ENCODE measurements at places on chromosomes 2 and 18. TPM values are rescaled to one million over a fixed set of nuclear protein-coding genes. Genes with fewer than 3 reads are reported as not detected.

Gene SCN3A
- total RNA-seq, result not detected

DNA sequence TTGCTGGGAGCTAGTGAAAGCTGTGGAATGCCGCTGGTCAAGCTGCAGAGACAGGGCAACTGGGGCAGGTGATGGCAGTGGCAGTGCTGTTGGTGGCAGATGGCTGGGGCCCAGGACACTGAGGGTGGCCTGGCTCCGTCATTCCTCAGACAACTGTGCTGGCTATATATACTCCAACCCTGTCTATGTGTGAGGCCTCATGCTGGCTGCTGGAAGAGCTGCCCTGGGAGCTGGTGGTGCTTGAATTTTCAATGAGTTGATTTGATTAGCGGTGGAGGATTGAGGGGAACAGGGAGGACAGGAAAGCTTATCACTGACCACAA is 66.5 kb upstream of the TMEM200C start:
- no peak for DNase-seq

DNA sequence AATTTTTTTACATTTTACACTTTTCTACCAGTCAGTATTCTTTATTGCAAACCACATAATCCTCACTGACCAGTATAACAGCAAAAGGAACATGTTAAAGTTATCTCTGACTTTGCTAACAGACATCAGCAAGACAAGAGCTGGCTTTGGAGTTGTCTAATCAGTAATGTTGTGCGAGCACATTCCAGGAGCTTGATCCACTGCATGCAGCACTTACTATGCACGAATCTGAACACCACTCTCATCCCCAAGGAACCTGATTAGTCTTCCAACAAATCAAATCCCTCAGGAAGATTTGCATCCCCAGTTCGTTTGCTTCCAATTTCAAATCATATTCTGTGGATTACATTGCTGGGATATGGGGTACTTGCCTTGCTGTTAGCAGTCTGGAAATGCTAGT is 269.3 kb upstream of the EPC2 start:
- no peak for DNase-seq

Gene CLHC1
- total RNA-seq, result 7.2 TPM

DNA sequence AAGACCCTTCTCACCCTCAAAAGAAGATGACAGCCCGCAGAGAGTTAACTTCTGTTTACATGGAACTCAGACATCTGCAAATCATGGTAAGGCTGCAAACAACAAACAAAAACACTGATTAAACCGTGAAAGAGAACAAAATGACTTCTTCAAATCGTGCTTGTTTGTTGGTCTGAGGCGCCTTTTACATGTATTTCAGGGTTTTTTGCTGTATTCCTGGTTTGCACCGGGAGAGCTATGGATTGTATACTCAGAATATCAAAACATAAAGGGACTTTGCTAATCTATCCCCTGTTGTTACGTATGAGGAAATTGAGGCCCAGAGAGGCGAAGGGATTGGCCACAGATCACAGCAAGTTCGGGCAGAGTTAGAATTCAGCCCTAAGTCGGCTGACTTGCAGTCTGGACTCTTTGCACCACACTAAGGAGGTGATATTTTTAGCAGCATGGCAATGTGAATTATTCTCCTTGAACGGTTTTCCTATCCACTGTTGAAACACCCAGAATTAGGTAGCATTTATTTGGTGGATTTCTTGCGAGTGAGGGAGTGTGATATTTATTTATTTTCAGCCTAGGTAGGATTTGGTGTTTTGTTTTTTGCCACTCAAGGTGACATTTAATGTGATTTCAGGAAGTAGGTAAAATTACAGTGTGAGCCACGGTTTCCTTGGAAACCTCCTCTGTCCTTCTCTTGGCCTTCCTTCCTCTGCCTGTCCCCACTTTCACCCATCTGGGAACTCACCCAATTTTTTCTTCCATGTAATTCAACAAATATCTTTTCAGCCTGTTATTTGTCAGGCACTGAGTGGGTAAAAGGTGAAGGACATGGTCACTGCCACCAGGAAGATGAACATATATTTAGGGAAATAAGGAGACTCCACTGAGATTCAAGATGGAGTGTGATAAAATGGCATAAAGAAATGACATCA is 980 bp upstream of the PDE6D start:
- no peak for DNase-seq

DNA sequence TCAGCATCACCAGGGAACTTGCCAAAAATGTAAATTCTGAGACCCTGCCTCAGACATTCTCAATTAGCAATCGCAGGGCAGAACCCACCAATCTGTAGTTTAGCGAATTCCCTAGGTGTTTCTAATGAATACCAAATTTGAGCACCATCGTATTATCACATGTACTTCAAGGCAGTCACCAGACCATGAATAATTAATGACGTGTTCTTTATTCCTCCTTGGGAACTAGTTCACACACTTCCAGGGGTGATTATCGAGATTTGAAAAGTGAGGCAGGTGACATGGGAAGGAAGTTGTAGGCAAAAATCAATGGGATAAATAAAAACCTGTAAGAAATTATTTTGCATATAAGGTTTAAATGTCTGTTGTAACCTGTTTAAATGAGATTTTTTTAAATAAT is 102.5 kb upstream of the CRIM1 start:
- DNase-seq, result no peak

- no peak for DNase-seq
Observed at GRCh38 chr2:62325398-62325797, 129.5 kb downstream of the B3GNT2 start.

DNA sequence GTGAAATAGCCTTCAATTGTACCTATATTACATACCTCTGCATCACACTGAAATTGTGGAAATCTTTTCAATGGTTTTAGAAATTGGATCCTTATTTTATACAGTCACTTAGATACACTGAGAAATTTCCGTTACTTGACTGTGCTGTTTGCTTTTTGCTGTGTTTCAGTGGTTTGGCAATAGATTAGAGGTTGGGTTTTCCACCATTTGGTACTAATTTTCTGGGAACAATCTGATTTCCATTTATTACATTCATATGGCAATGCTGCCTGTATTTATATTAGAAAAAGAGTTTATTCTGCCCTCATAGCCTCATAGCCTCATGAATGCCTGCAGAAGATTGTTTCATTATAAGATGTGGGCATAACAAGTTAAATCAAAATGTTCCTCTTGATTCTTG is 285.0 kb downstream of the GULP1 start:
- no peak for DNase-seq

Measured in H1 (cell line).